ENCODE measurements at places on chromosomes 2 and 18.

DNA sequence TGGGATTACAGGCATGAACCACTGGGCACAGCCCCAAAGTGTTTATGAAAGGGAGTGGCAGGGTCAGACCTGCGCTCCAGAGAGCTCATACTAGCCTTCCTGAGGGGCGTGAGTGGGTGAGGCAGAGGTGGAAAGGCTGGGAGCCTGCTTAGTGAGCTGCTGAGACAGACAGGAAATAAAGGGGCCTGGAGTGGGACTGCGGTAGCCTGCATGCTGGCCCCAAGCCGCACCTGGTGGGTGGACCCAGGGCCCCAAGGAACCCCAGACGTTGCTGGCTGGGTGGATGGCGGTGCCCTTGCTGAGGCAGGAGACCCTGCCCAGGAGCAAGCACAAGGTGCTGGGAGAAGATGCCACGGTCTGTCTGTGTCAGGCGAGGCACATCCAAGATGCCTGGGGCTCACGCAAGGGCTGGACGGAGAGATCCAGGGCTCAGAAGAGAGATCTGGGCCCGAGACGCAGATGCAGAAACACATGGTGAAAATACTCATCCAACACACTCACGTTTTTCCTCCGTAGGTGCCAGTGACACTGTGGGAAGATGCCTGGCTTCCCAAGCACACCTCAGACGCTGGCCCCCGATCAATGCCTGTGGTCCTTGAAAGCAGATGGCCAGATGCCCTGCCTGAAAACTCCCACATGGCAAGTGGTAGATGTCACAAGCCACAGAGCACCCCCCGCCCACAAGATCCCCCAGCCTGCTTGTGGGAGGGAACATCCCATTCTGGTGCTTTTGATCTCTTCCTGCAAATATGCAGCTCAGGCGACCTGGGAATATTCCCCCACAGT is 151.1 kb downstream of the GLI2 start:
- no peak for DNase-seq

DNA sequence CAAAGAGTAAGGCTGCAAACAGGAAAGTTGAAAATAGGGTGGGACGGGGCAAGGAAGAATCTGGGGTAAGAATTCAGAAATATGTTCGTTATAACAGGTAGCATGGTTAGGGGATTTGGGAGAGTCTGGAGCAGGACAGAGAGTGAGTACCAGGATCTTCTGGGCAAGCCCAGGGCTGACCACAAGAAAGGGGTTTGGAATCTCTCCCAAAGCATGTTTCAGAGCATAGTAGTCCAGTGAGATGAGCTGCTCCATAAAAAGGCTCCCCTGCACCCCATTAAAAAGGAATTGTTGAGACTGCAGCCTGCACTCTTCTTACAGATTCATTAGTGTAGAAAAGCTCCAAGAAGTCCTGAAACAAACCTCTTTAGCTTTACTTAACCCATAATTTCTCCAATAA is 291.1 kb downstream of the MTX2 start:
- DNase-seq, result no peak

GRCh38 chr18:6876641-6877041 is 147.1 kb downstream of the ARHGAP28 start:
- DNase-seq, result no peak

GRCh38 chr2:186543561-186544131 is 46.2 kb upstream of the ITGAV start:
- DNase-seq, result no peak

DNA sequence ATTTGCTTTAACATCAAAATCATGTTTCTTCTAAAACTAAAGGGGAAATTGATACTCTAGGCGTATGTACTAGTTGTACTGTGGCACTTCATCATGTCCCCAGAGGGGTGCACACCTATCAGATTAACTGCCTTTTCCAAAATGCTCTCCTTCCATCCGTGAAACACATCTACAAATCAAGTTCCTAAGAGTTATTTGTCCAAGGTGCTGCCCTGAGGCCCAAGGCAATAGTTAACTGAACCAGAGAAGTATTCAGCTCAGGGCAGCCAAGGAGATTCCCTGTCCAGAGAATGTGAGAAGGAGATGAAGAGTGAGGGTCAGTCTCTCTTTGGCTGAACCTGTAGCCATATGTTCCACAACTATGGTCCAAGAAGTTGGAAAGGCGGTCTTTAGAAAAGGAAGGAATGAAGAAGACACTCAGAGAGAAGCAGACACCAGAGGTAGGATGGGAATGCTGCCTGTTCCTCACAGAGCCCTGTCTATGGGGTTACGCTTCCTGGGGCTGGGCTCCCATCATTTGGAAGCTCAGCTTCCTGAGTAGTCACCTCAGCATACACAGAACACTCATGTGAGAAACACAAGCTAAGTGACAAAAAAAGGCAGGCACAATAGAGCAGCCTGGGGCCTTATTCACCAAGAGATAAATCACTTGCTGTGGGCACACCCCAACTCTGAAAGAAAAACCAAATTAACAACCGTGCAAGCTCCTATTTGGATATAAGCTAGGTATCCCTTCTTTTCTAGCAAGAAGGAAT is 55.6 kb downstream of the ANKRD44 start:
- DNase-seq, result no peak

DNA sequence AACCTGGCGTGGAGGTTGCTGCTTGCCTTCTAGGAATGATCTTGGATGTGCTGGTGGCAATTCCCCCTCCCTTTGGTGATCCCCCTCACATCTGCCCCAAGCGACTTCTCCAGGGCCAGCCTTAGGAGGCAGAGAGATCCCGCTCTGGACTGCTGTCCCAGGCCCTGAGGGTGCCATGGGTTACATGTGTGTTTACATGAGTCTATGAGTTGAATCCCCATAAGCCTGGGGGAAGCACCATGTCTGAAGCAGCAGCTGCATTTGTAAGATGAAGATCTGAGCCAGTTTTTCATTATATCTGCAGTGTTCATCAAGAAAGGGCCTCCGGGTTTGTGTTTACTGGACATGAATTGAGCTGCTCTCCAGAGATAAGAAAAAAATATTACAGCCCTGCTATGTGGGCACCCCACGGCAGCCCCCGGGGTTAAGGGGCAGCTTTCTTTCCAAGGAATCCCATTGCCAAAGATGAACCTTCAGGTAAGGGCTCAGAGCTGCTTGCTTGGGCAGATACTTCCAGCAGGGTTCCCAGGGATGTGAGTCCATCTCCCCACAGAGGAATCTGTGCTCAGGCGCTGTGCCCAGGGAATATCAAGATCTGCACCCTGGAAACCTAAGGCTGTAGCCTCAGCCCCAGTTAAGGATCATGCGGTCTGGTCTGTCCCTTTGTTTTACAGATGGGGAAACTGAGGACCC is 46.0 kb downstream of the MRPS5 start:
- DNase-seq, result no peak

DNA sequence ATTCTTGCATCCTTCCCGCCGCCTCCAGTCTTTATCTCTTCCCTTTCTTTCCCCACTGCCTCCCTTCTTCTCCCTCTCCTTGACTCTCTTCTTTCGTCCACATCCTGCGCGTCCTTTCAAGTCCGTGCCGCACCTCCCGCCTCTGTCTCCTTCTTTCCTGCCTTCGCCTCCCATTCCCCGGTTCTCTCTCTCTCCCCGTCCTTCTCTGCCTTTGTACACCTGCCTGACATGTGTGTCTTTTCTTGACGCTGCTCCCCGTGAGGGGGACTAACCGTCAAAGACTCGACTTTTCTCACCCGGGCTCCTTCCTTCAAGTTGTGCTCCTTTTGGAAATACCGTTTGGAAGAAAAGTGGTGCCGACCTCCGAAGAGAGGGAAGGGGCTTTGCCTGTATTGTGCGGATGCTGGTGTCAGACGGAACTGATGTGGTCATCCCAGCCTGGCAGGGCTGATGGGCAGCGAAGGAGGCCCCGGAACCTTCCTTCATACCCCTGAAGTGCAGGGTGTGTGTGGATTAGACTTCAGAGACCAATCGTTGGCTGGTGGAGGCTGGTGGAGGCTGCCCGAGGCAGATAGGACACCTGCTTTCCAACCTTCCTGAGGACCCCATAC is 879 bp downstream of the TMEM178A start:
- DNase-seq, result no peak

GRCh38 chr2:236682651-236683422 is 113.2 kb downstream of the ACKR3 start:
- DNase-seq, result no peak

GRCh38 chr18:58364876-58365528 is 263.9 kb downstream of the ALPK2 start:
- DNase-seq, result no peak

- DNase-seq, result no peak
Measured at GRCh38 chr2:23697256-23698075, 229.5 kb downstream of the ATAD2B start.

- DNase-seq, result peak; percentile 69
Measured at GRCh38 chr18:2104620-2105462, 466.5 kb downstream of the METTL4 start.

DNA sequence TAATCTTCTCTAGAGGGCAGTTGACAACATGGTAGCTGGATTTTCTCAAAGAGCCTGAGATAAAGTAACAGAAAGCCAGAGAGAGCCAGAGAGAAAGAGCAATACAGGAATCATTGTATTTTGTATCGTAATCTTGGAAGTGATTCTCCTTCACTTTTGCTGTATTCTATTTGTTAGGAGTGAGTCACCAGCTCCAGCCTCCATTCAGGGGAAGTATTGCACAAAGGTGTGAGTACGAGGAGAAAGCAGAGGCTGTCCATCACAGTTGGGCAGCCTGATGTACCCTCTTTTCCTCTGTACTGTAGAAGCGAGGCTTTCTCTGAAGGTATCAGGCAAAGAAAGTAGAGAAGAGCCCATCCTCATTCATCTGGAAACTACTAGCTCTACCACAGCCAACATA is 176.8 kb downstream of the KCNS3 start:
- DNase-seq, result no peak

- peak; percentile 59 for DNase-seq
Measured at GRCh38 chr2:142989273-142990204, 112.1 kb downstream of the KYNU start.

- DNase-seq, result no peak
Measured at GRCh38 chr2:96558061-96558460, 21.5 kb downstream of the ARID5A start.

DNA sequence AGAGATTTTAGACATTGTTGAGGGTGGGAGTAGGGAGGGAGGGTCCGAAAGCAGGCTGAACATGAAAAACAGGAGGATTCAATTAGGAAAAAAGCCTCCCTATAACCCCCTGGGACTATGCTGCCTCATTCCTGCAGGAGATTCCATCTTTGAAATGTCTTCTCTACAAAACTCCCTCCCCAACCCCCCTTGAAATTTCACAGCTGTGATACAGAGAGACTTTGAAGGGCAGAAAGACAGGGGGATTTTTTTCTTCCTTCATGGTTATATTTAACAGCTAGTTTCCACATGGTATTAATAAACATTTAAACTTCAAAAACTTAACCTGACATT is 57.6 kb downstream of the TRIB2 start:
- no peak for DNase-seq

DNA sequence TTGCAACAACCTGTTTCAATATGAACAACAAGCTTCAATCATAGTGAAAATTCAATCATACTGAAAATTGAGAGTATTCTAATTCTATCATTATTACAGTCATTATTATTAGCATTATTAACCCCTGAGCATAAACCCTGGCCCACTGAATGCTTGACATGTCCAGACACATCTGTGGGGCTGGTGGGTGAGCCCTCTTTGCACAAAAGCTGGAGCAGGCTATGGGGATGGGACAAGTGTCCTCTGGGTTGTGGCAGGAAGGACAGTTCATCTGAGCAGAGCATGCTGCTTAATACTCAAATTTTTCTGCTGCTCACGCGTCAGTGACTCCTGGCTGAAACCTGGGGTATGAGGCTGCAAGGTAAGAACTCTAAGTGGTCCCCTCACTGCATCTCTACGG is 451.1 kb upstream of the POU3F3 start:
- DNase-seq, result no peak

- no peak for DNase-seq
Measured at GRCh38 chr2:14684516-14684915, 52.0 kb downstream of the LRATD1 start.

GRCh38 chr2:44135296-44135695 is 33.4 kb upstream of the PPM1B start:
- no peak for DNase-seq

- no peak for DNase-seq
Measured at GRCh38 chr2:125643128-125643527, 1012.8 kb upstream of the GYPC start.

GRCh38 chr18:22591222-22591621 is 173.5 kb upstream of the CTAGE1 start:
- no peak for DNase-seq

DNA sequence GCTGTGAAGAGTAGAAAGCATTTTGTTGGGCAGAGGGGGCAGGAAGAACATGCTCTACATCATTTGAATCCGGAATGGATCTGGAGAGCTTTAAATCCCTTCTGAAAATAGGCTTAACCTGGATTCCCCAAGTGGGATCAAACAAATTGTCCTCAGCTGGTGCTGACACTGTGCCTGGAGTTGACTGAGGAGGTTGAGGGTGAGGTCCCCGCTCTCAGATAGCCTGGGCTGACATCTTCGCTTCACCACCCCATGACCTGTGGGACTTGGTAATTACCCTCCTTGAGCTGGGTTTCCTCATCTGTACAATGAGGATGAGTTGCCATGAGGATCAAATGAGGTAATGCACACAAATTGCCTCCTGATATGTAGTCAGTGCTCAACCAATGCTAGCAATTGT is 117.8 kb upstream of the SMAD2 start:
- no peak for DNase-seq

GRCh38 chr2:221097568-221097915 is 474.6 kb downstream of the EPHA4 start:
- no peak for DNase-seq

DNA sequence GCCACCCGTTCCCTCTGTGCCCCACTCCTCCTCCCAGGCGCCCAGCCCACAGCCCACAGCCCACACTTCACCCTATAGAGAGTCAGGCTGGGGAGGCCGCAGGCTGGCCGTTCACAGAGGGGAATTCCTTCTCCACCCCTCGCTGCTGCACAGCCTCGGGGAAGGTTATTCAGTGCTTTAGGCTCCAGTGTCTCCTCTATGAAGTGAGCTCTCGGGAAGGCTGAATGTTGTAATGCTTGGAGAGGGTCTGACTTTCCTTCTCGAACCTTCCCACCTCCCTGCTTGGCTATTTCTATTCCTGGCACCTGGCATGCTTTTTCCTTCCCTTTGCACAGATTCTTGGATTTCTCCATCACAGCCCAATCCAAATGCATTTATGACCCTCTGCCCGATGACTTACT is 62.5 kb upstream of the SMAD7 start:
- DNase-seq, result no peak

DNA sequence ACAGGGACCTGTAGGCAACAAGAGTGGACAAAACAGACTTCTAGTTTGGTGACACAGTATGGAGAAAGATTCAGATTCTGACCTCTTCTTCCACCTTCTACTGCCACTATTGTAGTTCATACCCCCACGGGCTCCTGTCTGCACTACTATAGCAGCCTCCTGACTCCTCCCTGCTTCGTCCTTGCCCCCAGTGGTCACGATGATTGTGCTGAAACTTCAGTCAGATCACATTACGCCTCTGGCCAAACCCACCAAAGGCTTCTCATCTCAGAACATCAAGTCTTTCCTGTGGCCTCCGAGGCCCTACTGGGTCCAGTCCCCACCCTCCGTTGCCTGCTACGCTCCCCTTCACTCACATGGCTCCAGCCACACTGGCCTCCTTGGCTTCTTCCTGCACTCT is 147.6 kb downstream of the CYP26B1 start:
- no peak for DNase-seq

Data from AML-193 (cell line).